AG04450 (cell line): ENCODE measurements at places on chromosomes 11 and 22.
A peak's percentile ranks its signal among the peaks of the same experiment; 100 is the strongest.

- DNase-seq, result no peak
These were observed 69.7 kb downstream of the ELFN2 start for GRCh38 chr22:37357446-37358075.

- DNase-seq, result no peak
These were observed 26.3 kb upstream of the HIKESHI start for GRCh38 chr11:86275493-86276370.

DNA sequence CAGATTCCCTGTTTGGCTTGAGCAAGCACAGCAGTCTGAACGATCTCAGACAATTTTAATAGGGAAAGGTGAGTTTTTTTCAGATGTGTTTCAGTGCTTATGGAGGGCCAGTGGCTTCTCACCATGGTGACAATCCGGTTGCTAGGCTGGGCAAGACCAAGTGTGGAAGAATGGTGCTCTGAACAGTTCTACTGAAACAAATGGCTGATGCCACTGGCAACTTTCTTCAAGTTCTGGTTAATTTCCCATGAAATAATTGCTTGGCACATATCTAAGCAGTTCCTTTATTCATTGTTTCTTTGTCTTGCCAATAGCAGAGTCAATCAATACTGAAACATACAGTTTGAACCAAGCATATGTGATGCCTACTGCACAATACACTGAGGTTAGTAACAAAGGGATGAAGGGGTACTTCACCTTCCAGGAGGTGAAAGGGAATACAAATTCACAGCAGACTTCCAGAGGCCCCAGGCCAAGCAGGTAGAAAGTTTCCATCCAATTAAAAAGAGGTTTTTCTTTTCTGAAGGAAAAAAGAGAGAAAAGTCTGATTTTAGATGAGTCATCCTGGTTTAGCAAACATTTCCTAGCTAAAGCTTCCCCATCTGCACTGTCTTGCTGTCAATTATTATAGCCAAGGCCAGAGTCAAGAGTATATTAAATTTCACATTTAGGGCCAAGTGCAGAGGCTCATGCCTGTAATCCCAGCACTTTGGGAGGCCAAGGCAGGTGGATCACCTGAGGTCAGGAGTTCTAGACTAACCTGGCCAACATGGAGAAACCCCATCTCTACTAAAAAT is 21.2 kb upstream of the NDUFC2 start:
- DNase-seq, result no peak

- DNase-seq, result no peak
These were observed 235.9 kb upstream of the NARS2 start for GRCh38 chr11:78810559-78811009.

DNA sequence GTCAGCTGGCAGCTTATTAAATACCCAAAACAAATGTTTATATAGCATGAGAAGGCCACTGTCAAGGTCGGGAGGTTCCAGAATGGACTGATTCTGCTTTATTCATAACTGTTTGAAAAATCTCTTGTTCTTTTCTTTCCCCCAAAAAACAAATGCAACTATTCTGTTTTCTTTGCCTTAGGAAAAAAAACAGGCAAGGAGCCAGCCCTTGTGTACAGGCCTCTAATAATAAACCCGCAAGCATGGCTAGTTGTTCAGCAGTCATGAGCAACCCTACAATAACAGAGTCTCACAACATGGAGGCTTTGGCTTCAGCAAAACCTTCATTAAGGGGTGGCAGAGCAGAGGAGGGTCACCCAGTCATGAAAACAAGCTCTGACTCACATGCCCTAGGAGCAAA is 191.7 kb downstream of the KIRREL3 start:
- DNase-seq, result no peak

DNA sequence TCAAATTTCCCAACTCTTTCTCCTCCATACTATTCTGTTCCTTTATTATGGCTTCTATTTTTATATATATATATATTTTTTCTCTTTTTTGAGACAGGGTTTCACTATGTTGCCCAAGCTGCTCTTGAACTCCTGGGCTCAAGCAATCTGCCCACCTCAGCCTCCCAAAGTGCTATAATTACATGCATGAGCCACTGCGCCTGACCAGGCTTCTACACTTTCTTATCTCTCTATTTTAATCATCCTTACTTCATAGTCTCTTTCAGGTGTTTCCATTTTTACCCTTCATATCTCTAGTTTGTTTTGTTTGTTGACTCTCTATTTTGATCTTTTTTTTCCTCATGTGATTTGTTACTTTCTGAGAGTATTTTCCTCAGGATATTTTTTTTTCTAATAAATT is 19.8 kb downstream of the GVQW3 start:
- no peak for DNase-seq

- no peak for DNase-seq
These were observed 270.8 kb upstream of the SESN3 start for GRCh38 chr11:95501761-95502266.

- DNase-seq, result no peak
These were observed 25.5 kb upstream of the MALAT1 start for GRCh38 chr11:65473278-65473860.

GRCh38 chr11:22203281-22203680 is 10.4 kb downstream of the ANO5 start:
- DNase-seq, result no peak

DNA sequence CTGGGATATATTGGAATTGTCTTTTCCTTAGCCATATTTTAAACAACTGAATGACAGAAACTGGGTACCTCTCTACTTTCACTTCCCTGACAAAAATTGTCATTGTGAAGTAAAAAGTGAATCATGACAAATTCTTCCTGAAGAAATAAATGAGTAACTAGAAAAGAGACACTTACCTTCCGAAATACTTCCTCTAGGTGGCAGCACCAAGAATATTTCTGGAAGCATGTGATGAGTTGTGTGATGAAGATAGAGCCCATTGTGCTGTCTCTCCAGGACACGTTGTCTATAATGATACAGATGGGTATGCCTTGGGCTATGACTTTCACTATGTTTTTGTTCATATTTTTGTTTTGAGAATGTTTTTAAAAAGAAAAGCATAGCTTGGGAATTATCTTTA is 21.5 kb downstream of the CASP4 start:
- DNase-seq, result no peak

DNA sequence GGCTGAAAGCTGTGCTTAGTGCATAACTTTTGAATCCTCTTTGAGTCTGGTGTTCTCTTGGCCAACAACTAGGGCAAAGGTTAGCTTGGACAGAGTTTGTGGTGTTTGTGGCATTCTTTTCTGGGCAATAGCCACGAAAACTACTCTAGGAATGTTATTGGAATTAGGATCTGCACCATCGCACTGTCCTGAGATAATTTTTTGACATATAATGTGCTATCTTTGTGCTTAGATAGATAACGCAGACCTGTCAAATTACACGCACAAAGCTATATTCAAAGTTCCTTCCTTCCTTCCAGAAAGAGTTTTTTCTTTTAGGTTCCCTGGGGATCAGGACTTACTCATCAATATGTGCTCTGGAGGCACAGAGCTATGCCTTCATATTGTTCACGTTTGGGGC is 166.8 kb upstream of the MTMR2 start:
- peak; percentile 57 for DNase-seq

- DNase-seq, result no peak
These were observed 2.7 kb upstream of the PPARA start for GRCh38 chr22:46147471-46148267.

GRCh38 chr11:61041755-61042518 is 60.4 kb upstream of the CD5 start:
- DNase-seq, result no peak

DNA sequence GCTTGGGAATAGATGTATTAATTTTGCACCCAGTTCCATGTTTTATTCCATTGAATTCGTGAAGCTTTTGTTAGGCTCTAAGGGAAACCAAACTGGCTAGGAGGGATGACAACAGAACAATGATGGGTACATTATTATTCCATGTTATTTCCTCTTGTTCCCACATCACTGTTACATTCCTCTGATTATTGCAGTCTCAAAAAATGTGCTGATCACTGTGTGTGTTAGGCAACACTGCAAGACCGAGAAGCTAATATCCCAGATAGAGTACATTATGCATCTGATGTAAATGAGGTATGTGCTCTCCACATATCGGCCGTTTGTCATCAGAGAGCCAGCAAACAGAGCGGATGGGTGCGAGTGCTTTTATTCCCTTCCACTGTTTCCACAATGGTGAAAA is 327.9 kb downstream of the SOX6 start:
- DNase-seq, result no peak

DNA sequence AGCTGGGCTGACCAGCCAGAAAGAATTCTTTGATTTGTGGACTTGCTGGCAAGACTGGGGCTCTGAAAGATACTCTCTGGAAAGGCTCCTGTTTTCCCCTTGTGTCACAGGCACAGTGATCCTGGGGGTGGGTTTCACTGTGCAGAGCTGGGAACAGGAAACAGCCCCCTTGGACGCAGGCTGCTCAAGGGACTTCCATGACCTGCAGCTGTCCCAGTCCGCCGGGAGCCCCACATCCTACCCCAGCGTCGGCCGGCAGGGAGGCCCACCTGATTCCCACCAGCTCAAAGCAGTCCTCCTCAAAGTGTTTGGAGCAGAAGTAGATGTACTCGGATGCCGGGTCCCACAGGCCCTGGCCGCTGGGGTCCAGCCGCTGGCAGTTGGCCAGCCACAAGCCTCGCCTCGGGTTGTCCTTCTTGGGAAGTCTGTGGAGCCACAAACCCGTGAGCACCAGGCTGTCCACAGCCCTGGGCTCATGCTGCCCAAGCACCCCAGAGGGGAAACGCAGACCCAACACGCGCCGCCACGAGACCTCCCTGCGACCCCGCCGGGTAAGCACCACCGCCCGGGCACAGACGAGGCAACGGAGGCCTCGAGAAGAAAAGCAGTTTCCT is 824 bp downstream of the THAP7 start:
- no peak for DNase-seq

- peak; percentile 63 for DNase-seq
These were observed 21.2 kb downstream of the PTPRJ start for GRCh38 chr11:48001438-48002021.

DNA sequence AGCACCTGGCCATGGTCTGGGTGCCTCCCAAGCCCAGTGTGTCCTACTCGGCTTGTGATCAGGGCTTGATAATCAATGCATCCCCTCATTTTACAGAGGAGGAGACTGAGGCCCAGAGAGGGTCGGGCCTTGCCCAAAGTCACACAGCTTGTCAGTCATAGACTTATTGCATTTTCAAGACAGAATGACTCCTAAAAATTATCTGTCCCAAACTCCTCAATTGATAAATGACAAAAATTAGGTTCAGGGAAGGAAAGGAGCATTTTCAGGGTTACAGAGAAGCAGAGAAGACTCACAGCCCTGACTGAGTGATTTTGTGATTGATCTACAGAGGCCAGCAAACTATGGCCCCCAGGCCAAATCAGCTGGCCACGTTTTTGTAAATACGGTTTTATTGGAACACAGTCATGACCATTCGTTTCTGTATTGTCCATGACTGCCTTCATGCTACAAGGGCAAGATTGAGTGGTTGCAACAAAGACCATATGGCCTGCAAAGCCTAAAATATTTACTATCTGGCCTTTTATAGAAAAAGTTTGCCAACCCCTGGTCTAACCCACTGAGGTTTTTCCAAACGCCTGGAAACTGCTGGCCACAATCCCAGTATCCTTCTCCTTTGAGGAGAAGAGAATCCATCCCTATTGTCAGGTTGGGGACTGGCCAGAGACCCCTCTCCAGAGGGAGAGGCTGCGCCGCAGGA is 35.1 kb upstream of the NAV2 start:
- DNase-seq, result no peak

DNA sequence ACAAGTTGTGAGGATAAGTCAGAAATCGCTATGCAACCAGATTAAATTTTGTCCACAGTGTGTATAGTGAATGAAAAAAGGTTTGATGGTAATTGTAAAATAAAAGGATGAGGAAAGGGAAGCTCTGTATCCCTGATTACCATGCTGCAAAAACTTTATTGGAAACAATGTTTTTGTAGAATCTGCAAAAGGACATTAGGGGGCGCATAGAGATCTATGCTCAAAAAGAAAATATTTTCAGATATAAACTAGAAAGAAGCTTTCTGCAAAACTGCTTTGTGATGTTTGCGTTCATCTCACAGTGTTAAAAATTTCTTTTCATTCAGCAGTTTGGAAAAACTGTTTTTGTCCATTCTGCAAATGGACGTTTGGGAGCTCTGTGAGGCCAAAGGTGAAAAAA is 390.5 kb downstream of the OR4C45 start:
- DNase-seq, result no peak

DNA sequence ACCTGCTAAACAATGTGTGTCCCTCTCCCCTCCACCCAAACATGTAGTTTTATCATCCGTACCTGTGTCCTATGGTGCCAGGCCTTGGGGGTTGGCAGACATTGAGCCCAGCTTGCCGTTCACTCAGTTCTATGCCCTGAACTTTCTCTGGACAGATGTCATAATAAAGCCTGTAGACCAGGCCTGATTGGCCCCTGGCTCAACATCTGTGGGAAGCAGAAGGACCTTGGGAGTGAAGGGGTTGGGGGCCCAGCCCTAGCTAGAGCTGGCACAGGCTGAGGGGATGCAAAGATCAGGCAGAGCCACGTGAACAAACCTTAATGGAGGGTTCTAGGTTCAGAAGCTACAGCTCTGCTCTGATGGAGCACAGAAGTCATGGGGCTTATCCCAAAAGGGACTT is 600.6 kb downstream of the BUD13 start:
- no peak for DNase-seq

DNA sequence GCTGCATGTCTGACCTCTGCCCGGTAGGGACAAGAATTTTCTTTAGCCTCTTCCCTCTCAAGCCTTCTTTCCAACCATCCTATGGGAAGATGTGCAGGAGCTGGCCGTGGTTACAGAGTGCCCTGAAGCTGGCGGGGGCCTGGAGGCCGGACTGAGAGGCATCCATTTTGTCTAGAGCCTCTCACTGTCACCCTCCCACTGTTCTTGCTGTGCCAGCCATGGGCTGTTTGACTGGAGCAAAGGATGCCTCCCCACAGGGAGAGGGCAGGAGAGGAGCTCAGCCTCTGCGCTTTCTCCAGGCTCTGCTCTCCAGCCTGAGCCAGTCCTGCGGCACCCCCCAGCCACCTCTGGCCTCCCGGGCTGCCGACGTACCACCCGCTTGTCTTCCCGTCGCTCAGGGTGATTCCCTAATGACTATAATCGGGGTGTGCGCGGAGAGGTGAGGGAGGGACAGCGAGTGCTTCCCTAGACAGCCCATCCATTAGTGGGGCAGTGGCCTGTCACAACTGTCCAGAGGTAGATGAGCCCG is 123.8 kb downstream of the NECTIN1 start:
- no peak for DNase-seq

DNA sequence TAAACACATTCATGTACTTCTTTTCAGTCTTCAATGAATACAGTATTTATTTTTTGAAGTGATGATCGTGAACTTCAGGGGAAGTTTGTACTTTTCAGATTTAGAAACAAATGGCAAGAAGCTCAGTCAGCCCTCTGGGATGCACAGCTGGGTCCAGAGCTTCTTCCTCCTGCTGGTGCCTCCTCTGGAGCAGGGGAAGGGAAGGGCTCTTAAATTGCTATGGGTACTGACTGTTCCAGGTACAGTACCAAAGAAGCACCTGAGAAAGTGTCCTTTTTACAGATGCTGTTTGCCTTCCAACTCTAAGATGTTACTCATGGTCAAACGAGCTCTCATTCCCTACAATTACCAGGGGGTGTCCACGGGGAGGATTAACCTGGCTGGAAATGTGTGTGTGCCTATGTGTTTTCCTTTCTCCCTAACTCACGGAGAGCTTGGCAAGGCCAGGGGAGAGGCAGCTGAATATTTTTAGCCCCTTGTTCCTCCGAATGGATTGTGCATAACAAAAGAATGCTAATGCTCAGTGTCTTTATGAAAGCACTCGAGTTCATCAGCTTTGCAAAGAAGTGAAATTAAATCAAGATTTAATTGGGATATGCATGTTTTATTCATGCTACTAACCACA is 313.7 kb upstream of the CADM1 start:
- no peak for DNase-seq
